Left renal cortex interstitium (tissue), 4 donors: ENCODE measurements at places on chromosomes 4 and X.

GRCh38 chrX:13778916-13779315, 38.0 kb downstream of the GPM6B start:
- no peak for DNase-seq

DNA sequence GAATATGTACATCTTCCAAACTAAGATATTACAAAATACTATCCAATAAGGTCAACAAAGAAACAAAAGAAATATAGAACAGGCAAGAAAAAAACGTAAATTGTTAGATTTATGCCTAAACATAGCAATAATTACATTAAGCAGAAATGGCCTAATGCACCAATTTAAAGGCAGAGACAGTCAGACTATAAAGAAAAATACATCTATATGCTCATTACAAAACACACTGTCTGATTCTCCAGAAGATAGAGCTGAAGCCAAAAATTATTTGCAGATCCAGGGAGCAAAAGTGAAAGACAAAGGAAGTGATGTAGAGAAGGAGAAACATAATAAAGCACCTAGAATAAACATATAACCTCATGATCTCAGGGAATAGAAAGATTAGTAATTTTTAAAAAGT, 246.9 kb downstream of the PAPSS1 start:
- no peak for DNase-seq

GRCh38 chrX:69311936-69312670, 146.8 kb upstream of the PJA1 start:
- DNase-seq, result no peak

- peak; percentile 41 for DNase-seq
These were observed at the start of gene XPNPEP2 for GRCh38 chrX:129738466-129739308. TSS of gene XPNPEP2 (plus strand) at chrX:129738979. CDS start at chrX:129739214, 235 bp downstream.

DNA sequence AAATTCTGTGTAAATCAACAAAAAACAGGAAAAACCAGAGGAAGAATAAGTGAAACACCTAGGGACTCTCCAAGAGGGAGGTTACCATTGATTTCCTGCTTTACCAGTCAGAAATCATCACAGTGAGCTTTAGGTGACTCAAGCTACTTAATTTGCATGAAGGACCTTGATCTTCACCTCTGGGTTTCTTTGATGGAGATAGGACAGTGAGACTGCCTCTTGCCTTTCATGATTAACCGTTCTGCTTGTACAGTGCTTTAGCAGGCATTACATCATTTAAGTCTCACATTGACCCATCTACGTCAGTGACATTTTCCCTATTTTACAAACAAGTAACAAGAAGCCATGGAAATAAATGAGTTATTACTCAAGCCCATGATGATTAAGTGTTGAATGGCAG, 3.4 kb upstream of the GK start:
- DNase-seq, result no peak

- DNase-seq, result no peak
These were observed 106.6 kb downstream of the RASL11B start for GRCh38 chr4:52968691-52969090.
